Posterior cingulate gyrus (tissue), 11 donors: ENCODE measurements at places on chromosomes 2 and 18.

- DNase-seq = no peak
Observed at GRCh38 chr2:25347846-25348245, 6.1 kb upstream of the DNMT3A start.

DNA sequence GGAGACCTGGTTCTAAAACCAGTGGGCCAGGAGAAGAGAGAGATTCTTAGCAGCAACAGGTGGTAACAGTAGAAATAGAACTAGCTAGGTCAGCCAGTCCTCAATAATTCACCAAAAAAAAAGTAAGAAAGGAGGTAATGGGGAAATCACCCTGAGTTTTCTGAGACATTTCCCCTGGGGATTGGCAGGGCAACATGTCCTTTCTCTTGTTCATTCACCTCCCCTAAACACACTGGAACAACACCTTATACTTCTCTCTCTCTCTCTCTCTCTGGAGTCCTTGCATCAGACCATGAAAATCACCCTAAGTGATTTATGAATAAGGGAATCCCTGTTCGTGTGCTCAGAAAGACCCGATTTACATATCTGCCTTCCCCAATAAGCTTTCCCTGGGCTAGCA is 64.8 kb downstream of the COX7A2L start:
- no peak for DNase-seq

- no peak for DNase-seq
Observed at GRCh38 chr18:9082711-9083510, 19.6 kb upstream of the NDUFV2 start.

DNA sequence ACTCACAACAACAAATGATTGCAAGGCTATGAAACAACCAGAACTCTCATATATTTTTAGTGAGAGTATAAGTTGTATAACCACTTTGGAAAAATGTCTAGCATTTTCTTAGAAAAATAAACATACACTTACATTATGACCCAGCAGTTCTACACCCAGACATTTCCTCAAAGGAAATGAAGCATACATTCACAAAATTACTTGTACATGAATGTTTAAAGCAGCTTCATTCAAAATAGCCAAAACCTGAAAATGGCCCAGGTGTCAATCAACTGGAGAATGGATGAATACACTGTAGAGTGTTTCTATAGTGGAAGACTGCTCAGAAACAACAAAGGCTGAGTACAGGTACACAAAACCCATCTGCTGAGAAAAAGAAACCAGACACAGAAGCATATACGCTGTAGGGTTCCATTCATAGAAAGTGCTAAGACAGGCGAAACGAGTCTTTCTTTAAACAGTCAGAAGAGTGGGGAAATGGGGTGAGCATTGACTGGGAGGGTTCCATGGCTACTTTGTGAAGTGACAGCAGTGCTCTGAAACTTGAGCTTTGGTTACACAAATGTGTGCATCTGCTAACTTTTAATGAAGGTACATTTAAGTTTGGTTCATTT is 799.0 kb downstream of the DCDC2C start:
- DNase-seq = no peak

DNA sequence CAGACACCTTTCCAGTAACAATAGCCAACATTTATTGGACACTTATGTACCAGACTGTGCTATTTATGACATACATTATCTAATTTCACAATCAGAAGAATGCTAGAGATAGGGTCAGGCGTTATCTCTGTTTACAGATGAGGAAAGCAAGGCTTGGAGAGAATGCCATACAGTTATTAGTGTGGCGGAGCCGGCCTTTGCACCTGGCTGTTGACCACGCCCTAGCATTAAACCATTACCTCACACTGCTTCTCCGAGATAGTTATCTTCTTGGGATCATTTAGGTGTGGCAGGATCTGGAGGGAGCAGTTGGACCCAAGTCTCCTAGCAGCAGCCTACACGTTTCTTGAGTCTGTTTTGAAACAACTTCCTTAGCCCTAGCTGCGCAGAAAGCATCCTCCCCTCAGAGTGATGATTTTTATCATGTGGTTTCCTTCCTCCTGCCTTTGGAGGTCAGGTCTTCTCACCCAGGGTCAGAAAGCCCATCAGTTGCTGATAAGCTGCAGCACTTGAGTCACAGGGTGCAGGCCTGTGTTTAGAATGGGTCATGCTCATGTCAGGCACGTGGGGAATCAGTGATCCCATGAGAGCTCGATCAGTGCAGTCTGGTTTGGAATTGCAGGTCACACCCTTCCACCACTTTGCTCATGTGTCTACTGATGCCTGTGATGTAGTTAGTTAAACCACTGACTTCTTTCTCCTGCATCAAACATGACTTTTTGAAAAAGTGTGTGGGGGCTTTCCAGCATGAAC is 118.2 kb downstream of the SPTBN1 start:
- DNase-seq = no peak

- no peak for DNase-seq
Observed at GRCh38 chr2:64888591-64889309, 100.4 kb upstream of the SLC1A4 start.

DNA sequence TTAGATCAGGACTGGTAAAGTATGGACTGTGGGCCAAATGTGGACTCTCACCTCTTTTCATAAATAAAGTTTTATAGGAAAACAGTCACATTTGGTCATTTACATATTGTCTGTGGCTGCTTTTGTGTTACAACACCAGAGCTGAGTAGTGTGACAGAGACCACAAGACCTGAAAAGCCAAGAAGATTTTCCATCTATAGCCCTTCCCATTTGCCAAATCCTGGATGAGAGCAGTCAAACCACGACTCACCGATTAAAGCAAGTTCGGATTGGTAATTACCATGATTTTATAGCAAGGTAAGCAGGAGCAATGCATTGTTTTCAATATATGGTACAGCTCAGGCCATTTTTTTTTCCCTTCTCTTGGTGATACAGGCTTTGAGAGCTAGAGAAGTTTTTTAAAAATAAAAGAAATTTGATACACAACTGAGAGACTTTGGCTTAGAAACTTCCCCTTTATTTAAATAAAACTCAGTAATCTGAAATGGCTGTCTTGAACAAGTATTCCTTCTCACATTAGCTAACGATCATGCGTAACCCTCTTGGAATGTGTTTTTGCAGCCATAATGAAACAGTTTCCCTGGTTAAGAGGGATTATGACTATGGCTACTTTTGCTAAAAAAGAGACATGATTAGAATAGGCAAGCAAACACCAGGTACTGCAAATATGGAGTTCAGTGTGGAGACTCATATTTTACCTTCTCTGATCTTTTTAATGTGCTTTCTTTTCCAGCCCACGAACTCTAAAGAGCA is 9.5 kb upstream of the MALL start:
- no peak for DNase-seq

GRCh38 chr18:55280503-55280902 is 307.5 kb downstream of the TCF4 start:
- DNase-seq = no peak

DNA sequence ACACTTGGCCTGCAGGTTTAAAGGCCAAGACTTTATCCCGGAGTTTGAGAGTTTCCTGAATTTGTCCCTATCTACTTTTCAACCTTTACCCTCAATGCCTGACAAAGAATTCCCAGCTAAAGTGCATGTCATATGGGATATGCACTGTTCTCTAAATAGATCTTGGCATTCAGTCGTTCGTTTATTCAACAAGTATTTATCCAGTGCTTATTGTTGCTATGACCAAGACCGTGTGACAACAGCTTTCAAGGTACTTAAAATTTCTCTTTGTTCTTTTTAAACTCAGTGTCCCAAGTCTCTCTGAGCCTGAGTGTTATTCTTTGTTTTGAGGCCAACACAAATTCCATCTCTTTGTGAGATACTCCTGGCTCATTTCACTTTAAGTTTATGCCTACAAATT is 133.4 kb downstream of the RGPD3 start:
- no peak for DNase-seq

GRCh38 chr18:9333441-9334328 is 888 bp upstream of the TWSG1 start:
- no peak for DNase-seq
